ENCODE measurements at places on chromosomes 7 and 10.

GRCh38 chr10:130455111-130455695 is 319.0 kb downstream of the GLRX3 start:
- no peak for DNase-seq

DNA sequence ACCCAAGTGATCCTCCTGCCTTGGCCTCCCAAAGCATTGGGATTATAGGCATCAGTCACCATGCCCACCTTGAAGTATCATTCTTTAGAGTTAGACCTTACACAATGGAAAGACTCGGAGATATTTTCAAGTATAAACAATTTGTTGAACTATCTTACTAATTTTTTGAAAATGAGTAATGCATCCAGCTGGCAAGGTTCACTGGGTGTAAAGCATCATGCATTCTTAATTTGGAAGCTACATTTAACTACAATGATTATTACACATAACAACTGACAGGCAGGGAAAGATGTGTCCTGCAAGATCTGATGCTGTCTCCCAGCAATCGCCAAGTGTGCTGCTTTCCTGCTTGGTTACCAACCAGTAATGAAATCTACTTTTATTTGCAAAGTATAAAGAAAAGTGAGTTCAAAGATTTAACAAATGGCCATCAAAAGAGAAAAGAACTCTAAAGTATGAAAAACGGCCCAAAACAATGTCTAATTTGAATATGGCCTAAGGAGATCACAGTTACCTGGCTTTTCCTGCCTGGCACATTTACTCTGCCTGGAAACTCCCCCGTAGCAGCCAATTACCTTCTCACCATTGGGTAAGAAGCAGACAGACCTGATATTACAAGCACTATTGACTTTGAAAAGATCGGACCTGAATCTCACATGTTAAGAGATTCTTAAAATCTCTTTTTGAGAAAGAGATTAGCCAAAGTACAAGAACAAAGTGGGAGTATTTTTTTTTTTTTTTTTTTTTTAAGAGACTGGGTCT is 59.3 kb upstream of the NMT2 start:
- no peak for DNase-seq

GRCh38 chr10:78774614-78774998 is 294.2 kb upstream of the ZMIZ1 start:
- no peak for DNase-seq

- DNase-seq: no peak
Observed at GRCh38 chr7:158479021-158479663, 108.5 kb downstream of the PTPRN2 start.

- DNase-seq: no peak
Observed at GRCh38 chr10:44202952-44203351, 181.9 kb downstream of the CXCL12 start.

Data from HT1080 (cell line).